NCI-H1694 (cell line): ENCODE measurements at places on chromosomes 7 and 10.

DNA sequence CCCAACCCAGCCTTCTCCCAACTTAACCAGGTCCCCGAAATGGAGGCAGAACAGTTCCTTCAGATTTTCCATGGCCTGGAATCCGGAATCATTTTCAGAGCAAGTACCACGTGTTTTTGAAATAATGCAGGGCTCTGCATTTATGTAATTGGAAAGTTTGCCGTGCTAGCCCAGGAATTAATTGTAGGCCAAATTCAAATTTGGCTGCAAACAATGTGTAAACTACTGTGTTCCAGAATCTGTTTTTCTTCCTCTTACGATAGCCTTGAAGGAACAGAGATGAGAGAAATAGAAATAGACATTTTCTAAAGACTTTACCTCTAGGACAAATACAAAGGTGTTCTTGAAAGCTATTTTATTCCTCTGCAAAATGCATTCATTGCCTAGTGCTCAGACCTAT, 77.4 kb downstream of the FAM107B start:
- no peak for DNase-seq

GRCh38 chr10:75111907-75112679, 637 bp downstream of the SAMD8 start:
- no peak for DNase-seq

DNA sequence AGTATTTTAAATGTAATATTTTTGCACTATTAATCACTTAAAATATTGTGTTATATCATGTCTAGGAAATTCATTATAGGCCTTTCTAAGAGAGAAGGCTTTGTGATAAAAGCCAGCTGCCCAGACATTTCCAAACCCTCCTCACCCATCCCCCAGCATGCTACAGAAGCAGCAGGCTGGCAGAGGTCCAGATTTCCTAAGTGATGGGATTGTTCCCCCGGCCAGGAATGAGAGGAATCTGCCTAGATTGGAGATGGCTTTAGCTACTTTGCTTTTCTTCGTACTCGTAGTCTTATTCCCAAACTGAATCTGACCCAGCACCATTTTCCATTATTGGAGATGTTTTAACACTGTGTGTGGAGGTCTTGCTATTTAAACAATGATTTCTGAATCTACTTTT, 29.4 kb downstream of the CDK14 start:
- peak; percentile 29 for DNase-seq

DNA sequence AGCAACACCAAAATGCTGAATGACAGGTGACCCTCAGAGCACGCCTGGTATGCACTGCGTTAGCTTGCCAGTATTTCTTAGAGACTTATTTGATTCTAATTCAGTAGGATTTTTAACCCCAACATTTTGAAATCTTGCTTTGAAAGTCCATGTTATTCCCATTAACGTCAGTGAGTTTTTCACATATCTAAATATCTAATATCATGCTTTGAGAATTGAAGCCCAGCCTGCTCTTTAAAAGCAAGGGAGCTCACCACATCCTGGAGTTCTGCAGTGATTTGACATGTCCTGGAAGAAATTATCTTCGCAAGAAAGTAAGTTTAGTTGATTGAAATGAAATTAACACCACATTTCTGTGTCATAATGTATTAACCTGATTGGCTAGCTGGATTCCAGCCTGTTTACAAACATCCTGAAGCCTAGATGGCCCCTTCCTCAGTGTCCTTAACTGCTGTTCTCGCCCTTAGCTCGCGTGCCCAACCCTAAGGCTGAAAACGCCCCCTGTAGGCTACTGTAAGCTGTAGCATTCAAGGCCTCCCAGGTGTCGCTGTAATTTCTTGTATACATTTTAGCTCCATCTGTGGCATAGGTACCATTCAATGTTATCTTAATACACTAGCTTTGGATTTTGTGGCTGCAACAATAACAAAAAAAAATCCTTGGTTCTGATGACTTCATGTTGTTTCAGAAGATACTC, 191.5 kb downstream of the MGMT start:
- no peak for DNase-seq

DNA sequence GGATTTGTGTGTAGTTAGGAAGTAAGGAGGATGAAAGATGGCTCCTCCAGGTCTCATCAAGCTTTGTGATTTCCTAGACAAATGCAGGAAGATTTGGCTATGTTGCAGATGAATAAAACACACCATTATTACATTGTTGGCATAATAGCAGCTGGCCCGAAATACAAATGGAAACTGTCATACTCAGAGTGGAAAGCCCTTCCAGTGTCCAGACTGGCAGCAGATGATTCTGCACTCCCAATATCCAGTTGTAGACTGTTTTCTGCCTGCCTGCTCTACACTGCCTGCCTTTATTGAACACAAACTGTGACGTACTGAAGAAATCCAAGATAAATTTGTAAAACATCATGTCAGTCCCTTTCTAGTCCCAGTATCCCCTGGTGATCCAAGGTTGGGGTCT, 99.7 kb upstream of the FZD1 start:
- DNase-seq: no peak

- no peak for DNase-seq
Observed at GRCh38 chr7:36535866-36536664, 146.4 kb downstream of the ANLN start.

DNA sequence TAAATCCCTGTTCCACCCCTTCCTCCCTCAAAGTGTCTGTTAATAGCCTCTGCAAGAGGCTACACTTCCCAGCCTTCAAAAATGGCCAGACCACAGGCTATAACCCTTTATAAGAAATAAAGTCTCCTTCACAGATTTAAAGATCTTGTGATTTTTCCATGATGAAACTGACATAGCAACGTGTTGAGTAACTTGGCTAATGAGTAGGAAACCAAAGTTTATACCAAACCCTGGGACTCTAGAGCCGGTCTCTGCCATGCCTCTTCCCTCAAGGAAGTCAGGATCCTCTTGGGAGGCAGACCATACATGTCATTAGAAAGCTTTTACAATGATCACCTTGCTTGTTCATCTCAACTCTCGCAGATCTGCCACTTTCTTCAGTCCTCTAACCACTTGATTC, 44.4 kb downstream of the GRM8 start:
- DNase-seq: no peak

DNA sequence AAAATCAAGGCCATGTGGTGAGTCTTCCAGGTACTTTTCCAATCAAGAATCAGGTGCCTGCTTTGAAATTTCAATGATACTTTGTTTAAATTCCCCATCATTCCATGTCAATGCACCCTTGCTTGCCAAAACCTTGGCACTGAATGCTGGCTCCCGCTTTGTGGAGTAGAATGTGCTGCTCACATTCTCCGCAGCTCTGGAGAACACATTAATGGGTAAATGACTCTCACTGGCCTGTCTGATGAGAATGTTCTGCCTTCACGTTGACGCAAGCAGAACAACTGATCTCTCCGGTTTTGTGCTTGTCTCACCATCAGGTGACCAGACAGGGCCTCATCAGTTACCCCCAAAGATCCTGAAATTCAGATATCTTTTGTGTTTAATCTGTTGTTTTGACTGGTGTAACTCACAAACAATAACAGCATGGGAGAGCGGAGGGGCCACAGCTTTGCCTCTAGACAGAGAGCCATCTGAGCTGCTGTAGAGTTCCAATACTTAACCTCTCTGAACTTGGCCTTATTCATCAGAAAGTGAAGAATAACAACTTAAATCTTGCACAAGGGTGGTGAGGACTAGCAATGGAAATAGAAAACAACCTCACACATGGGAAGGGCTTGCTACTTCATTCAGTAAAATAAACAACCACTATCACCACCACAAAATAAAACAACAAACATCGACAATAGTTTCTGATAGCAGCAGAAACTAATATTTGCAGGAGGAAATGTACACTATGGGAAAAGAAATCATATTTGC, 276.9 kb upstream of the IGFBP3 start:
- no peak for DNase-seq

- peak; percentile 62 for DNase-seq
Observed at GRCh38 chr7:108358553-108358952, 97.7 kb downstream of the NRCAM start.

- no peak for DNase-seq
Observed at GRCh38 chr10:2214092-2214491, 476.8 kb upstream of the ADARB2 start.

DNA sequence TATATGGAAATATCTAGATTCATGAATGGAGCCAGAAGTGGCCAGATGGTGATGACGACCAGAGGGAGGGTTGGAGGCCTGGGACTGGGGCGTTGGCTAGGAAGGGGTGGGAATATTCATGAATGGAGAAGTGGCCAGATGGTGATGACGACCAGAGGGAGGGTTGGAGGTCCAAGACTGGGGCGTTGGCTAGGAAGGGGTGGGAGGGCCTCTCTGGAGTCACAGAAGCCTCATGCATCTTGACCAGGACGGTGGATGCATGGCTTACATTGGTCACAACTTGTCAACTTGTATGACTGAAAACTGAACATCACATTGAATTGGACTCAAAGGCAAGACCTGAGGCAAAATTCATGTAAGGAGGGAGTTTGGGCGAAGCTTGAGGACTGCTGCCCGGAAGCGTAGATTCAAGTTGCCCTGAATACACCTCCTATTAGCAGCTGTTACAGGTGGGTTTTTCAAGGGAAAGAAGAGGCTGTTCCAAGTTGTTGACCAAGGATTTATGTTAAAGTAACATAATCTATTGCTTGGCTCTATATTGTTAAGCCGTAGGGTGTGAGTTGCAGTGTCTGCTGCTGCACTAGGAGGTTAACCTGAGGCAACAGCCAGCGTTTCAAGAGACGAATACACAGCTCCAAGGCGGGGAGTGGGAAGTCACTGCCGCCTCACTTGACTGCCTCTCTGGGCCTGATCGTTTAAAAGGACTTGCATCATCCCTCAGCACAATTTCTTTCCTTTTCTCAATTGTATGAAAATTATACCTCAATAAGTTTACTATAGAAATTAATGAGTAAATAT, 55.1 kb upstream of the FAM20C start:
- peak; percentile 12 for DNase-seq

- DNase-seq: no peak
Observed at GRCh38 chr7:106327538-106328481, 43.0 kb upstream of the NAMPT start.

DNA sequence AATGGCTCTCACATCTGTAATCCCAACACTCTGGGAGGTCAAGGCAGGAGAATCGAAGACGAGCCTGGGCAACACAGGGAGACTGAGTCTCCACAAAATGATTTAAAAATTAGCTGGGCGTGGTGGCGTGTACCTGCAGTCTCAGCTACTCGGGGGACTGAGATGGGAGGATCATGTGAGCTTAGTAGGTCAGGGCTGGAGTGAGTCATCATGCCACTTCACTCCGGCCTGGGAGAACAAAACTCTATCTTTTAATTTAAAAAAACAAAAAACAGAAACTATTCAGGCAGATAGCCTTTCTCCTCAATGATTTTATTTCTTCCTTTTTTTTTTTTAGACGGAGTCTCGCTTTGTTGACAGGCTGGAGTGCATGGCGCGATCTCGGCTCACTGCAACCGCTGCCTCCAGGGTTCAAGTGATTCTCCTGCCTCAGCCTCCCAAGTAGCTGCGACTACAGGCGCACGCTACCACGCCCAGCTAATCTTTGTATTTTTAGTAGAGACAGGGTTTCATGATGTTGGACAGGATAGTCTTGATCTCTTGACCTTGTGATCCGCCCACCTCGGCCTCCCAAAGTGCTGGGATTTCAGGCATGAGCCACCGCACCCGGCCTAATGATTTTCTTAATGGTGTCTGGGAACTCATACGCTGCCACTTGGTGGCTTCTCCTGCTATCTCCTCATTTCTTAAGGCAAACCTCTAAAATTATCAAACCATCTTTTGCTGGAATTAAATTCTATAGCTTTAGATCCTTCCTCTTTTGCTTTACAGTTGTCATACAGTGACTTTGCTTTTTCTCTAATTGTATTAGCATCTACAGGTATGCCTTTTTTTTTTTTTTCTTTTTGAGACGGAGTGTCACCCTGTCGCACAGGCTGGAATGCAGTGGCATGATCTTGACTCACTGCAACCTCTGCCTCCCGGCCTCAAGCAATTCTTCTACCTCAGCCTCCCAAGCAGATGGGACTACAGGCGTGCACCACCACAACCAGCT, 22.9 kb downstream of the SRPK2 start:
- no peak for DNase-seq

DNA sequence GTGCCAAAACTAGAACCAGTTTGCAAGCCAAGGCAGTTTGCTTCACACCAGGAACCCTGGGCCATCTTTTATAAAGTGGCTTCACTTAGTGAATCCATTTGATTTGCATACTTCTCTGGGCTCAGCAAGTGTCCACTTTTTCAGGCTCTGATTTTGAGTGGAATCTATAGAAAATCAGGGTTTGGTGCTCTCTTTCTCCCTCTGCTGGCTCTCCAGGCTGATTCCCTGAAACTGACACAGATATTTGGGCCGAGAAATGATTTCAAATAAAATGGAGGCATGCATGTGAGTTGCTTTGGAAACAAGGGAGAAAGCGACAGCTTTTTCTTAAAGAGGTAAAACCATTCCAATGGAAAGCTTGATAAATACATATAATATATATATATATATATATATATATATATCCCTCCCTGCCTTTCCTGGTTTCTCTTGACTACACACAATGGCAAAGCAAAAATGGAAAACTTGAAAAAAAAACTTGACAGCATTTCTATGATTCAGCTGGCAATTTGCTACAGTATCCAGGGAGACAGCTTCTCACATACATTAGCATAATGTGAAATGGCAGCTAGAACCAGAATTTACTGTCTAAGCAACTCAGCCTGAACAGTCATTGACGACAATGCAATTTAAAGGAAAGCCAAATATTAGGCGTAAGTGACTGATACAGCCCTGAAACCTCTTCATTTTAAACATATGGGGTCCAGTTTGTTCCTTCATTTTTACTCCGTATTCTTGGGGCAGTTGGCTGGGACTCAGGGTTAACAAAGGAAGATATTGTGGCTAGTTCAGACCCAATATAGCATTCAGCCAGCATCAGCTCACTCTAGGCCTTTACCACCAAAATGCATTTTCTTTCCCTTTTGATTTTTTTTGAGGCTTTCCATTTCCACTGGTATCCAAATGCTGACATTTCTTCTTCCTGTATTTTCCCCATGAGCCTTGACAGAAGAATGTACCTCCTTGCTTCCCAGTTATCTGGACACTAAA, 188.5 kb downstream of the TMEM178B start:
- no peak for DNase-seq

DNA sequence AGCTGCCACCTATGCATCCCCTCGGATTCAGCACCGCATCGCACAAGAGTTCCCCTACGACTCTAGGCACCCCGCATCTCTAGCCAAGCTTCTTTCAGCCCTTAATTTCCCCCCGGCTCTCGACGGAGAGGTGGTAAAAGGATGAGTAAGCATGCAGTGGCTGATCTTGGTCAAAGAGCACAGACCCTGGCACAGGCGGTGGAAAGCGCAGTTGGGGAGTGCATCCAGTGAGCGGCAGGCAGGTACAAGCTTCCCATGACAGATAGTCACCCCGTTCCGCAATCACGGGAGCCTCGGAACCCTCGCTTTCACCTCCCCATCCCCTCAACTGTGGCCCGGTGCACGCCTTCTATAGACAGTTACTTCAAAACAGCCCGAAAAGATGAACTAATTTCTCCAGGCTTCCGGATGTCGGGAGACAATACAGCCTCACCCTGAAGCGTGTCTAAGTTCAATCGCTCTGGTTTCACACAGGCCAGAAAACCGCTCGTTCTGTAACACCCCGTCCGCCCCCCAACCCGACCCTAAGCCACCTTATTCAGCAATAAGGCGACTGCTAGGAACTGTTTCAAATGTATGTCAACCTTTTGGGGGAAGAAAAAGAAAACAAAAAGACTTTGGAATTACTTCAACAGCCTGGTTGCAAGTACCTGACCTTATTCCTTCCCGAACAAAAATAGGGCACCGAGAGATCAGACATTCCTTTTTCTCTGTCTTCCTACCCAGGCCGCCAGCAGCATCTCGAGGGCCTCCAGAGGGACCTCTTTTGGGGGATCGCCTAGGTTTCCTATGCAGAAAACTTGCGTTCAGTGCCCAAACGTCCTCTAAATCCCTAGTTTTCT, 1.4 kb downstream of the RHEB start:
- no peak for DNase-seq
